Caco-2 (cell line): ENCODE measurements at places on chromosomes 13 and 19. TPM values are rescaled to one million over a fixed set of nuclear protein-coding genes. Genes with fewer than 3 reads are reported as not detected.

SLC10A2 gene
- total RNA-seq = not detected in 2 replicates

ZNF382 gene
- 0.12 and 0.50 TPM in 2 replicates for total RNA-seq

SULT2B1 gene
- total RNA-seq = 1.00 and 1.4 TPM in 2 replicates

POU2F2 gene
- total RNA-seq = 0.95 and 1.5 TPM in 2 replicates

DNA sequence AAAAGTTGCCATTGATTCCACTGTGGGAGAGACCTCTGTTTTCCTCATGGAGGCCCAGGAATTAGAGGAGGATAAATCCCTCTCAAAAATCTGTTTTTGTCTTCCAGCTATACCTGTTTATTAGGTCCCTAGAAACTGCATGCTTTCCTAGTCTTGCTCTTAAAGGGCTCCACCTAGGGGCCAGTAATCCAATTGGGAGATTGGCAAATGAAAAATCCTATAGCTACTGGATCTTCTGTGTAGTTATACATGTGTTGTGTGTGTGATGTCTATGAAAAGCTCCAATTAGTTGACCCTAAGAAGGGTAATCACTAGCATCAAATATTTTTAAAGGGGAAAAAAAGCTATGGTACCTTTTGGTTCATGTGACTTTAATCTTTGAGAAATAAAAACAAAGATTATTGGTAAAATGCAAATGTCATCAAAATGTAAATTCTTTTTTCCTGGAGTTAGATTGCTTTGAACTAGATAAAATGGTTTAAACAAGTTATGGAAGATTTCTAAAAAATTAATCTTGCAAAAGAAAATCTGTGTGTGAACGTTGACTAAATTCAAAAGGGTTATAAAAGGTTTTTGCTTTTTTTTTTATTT, 63.4 kb upstream of the C1QTNF9B start:
- no peak overlapping the region for H3K27ac ChIP-seq
- H3K4me3 ChIP-seq = no peak overlapping the region
- H3K27me3 ChIP-seq = no peaks in the 10 kb centered on the region
- DNase-seq = peak; percentile 70
- H3K4me1 ChIP-seq = peaks cover 4% of the 10 kb centered on the region; the same call in 1 of the 2 replicates

- no peaks in the 10 kb centered on the region for H3K27me3 ChIP-seq
- no peak overlapping the region for H3K27ac ChIP-seq
- H3K4me3 ChIP-seq = no peak overlapping the region
- no peak for DNase-seq
Measured at GRCh38 chr13:84446972-84447639, 564.8 kb upstream of the SLITRK1 start.

GRCh38 chr19:57719424-57719823, 8.0 kb downstream of the ZNF671 start:
- H3K4me3 ChIP-seq = no peak overlapping the region
- H3K27me3 ChIP-seq = no peaks in the 10 kb centered on the region
- H3K4me1 ChIP-seq = no peaks in the 10 kb centered on the region
- H3K27ac ChIP-seq = no peak overlapping the region

DNA sequence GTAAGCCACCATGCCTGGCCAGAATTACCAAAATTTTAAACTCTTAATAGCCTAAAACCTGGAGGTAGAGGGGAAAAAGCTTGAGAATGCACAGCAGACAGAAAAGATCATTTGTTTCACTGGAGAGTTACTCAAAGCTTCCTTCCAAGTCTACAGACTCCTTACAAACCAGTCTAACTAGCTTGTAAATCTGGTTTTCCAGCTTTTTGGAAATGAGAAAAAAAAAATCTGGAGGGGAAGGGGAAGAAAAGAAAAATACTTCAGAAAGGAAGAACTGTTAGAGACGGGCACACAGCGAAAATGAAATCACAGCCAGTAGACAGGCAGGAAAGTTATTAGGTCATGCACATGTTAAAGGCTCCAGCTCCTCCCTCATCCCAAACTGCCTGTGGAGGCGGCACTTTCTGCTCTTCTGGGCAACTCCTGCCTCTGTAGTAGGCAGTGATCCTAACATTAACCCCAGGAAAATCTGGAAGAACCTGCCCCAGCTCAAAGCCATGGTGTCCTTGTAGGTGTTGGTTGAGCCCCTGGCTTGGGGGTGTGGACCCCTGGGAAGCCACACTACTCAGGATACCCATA, 17.3 kb downstream of the PARP4 start:
- peaks cover 3% of the 10 kb centered on the region; the same call in 1 of the 2 replicates for H3K36me3 ChIP-seq
- no peak for DNase-seq
- no peaks in the 10 kb centered on the region for H3K27me3 ChIP-seq
- H3K27ac ChIP-seq = peak overlapping the region; percentile 29
- no peaks in the 10 kb centered on the region for H3K4me1 ChIP-seq

GRCh38 chr13:76638181-76638580, 248.0 kb downstream of the KCTD12 start:
- no peak for DNase-seq
- H3K27ac ChIP-seq = no peak overlapping the region
- no peaks in the 10 kb centered on the region for H3K4me1 ChIP-seq

DNA sequence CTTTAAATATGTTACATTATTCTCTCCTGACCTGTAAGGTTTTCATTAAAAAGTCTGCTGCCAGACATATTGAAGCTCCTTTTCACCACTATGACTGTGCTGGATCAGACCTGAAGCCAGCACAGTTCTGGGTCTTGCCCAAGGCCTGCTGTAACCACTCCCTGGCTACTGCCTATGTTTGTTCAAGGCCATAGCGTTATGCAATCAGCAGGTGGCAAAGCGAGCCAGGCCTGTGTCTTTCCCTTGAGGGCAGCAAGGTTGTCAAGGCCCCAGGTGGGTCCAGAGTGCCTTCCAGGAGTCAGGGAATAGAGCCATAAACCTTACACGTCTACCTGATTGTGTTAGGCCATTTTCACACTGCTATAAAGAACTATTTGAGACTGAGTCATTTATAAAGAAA, 496.8 kb upstream of the PCDH9 start:
- no peaks in the 10 kb centered on the region for H3K36me3 ChIP-seq
- H3K4me3 ChIP-seq = no peak overlapping the region
- no peaks in the 10 kb centered on the region for H3K27me3 ChIP-seq
- peak; percentile 11 for DNase-seq

GRCh38 chr19:2236064-2236313, 140 bp downstream of the PLEKHJ1 start:
- H3K36me3 ChIP-seq = no peaks in the 10 kb centered on the region
- H3K27me3 ChIP-seq = no peaks in the 10 kb centered on the region
- peaks cover 21% of the 10 kb centered on the region for H3K4me1 ChIP-seq
- no peak for DNase-seq
- H3K27ac ChIP-seq = peak overlapping the region; percentile 94
- H3K4me3 ChIP-seq = peak overlapping the region; percentile 65

DNA sequence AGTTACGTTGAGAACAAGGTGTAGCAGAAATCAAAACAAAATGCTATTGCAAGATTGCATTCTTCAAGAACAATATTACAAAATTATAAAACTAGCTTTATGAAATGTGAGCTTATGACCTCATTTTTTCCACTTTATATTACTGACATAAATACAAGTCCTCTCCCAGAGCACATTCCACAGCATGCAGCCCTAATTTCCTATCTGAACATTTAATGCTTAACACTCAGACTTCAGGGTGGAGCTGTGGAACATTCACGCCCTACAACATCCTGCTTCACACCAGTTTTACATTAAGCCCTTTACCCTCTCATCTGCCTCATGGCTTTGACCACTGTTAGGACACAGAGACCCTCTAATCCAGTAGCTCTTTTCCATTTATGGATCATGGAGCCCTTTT, 65.5 kb downstream of the EPSTI1 start:
- no peak for DNase-seq
- H3K4me1 ChIP-seq = no peaks in the 10 kb centered on the region; the same call in 1 of the 2 replicates
- H3K36me3 ChIP-seq = no peaks in the 10 kb centered on the region
- H3K27ac ChIP-seq = no peak overlapping the region
- no peaks in the 10 kb centered on the region for H3K27me3 ChIP-seq
- H3K4me3 ChIP-seq = no peak overlapping the region

GRCh38 chr13:99354371-99354951, 47.3 kb upstream of the GPR183 start:
- no peak for DNase-seq
- peaks cover 9% of the 10 kb centered on the region for H3K36me3 ChIP-seq
- H3K27ac ChIP-seq = no peak overlapping the region
- no peaks in the 10 kb centered on the region for H3K4me1 ChIP-seq
- no peak overlapping the region for H3K4me3 ChIP-seq

- H3K27me3 ChIP-seq = no peaks in the 10 kb centered on the region
- no peak overlapping the region for H3K4me3 ChIP-seq
- H3K27ac ChIP-seq = no peak overlapping the region
- peaks cover 14% of the 10 kb centered on the region for H3K4me1 ChIP-seq
Measured at GRCh38 chr13:91112201-91112923, 235.1 kb upstream of the MIR17HG start.

DNA sequence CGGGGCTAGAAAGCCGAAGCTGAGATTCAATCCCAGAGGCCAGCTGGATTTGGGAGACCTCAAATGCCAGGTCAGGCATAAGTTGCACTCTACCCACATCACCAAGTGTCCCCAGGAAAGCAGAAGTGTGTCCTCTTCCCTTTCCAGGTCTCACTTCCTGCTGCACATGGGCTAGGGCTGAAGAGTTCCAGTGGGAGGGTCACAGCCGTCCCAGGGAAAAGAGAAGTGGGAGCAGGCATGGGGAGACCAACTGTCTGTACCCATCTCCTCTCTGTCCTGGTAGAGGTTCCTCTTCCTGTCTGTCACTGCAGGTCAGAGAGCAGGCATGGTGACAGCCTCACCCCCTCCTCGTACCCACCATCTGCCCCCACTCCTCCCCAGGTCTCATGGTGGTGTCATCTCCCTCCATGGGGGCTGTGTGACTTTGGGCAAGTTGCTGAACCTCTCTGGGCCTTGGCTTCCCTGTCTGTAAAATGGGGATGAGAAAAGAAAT, 14.8 kb downstream of the AXL start:
- H3K27ac ChIP-seq = no peak overlapping the region
- H3K4me1 ChIP-seq = no peaks in the 10 kb centered on the region
- H3K27me3 ChIP-seq = no peaks in the 10 kb centered on the region
- H3K36me3 ChIP-seq = no peaks in the 10 kb centered on the region
- DNase-seq = no peak
- H3K4me3 ChIP-seq = no peak overlapping the region

DNA sequence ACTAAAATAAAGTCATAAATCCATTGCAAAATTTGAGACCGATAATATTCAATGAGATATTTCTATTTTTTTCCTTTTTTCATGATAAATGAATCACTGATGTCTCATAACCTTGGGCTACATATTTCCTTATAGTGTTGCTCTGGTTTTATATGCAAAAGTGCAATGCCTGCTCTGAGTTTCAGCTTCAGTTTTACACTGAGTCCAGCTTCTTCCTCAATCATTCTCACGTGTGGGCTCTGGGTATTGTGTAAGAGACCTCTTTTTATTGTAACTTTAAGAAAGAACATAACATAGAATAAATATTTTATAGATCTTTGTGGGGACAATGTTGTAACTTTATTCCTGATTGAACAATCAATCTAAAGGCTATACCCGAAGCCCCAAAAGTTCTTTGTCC, 280.2 kb upstream of the EDNRB start:
- DNase-seq = no peak
- no peaks in the 10 kb centered on the region for H3K4me1 ChIP-seq
- no peak overlapping the region for H3K4me3 ChIP-seq
- no peaks in the 10 kb centered on the region for H3K36me3 ChIP-seq
- no peaks in the 10 kb centered on the region for H3K27me3 ChIP-seq
